ENCODE measurements at places on chromosomes 1 and 21. TPM values are rescaled to one million over a fixed set of nuclear protein-coding genes. Genes with fewer than 3 reads are reported as not detected.

DNA sequence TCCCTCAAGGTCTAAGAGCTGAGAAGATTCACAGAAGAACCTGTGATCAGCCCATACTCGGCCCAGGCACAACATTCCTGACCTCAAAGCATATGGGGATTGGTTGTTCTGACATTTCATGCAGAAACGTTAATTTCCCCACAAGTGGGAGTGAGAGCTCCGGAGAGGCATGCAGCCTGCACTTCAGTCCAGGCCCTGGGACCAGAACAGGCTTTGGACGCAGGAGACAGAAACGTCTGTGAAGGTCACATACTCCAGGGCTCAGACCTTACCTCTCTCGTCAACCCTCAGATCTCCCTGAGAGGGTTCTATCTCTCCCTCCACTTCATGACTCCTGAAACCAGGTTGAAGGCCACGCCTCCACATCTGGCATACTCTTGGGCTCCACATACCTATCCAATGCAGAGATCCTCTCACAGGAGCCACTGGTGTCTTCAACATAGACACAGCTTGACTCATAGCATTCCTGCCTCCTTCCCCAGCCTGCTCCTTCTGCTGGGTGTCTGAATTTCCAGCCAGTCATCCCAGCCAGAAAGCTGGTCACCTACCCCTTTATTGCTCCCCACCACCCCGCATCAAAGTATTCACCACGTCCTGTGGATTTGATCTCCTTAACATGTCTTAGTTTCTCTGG lies 149.2 kb downstream of the OMA1 start:
- no peak for DNase-seq

PGLYRP3 gene
- not detected for total RNA-seq

ARMH1 gene
- total RNA-seq: not detected

ARHGEF16 gene
- total RNA-seq: 2.6 TPM

- DNase-seq: no peak
Measured at GRCh38 chr1:220184506-220184905, 87.7 kb downstream of the RAB3GAP2 start.

PRKACB gene
- total RNA-seq: 6.1 TPM

GRCh38 chr1:176517484-176517883 lies 54.5 kb downstream of the PAPPA2 start:
- DNase-seq: peak; percentile 91

NMNAT2 gene
- total RNA-seq: not detected

Measured in Caki2 (cell line).